Right ventricle myocardium superior (tissue), 1 donor: ENCODE measurements at places on chromosomes 3 and 15. TPM values are rescaled to one million over a fixed set of nuclear protein-coding genes. Genes with fewer than 3 reads are reported as not detected.
A peak's percentile ranks its signal among the peaks of the same experiment; 100 is the strongest.

DNA sequence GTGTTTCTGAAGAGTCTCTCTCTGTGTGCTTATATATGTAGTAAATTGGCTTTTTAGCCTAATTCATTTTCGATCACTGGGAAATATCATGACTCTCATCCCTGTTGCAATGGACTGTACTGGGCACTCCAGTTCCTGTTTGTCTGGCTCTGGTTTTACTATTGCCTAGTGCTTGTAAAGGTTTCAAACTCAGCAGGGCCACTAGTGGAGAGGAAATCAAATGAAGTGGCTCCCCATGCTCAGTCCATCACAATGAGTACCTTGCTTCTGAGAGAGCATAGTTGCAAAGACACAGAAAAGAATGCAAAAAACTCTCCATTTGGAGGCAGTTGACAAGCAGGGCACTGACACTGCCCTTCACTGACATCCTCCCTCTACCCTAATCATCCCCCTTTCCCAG, 167.8 kb downstream of the TAFA4 start:
- DNase-seq: no peak

GRCh38 chr3:191120447-191121298, 78.4 kb upstream of the OSTN start:
- no peak for DNase-seq

DNA sequence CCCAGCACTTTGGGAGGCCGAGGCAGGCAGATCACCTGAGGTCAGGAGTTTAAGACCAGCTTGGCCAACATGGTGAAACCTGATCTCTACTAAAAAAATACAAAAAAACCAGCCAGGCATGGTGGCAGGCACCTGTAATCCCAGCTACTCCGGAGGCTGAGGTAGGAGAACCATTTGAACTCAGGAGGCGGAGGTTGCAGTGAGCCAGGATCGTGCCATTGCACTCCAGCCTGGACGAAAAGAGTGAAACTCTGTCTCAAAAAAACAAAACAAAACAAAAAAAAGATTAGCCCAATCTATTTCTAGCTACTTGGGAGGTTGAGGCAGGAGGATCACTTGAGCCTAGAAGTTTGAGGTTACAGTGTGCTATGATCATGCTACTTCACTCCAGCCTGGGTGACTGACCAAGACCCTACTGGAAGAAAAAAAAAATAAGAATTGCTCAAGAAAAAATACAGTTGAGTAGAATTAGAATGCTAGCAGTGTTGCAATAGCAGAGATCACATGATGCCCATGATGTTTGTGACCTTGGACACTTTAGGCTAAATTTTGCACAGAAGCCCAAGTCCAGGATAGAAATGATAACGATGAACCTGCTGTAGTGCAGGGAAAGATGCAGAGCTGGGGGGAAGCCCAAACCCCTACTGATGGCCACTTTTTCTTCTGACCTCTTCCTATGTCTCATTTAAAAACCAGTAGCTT, 162.2 kb downstream of the LPP start:
- no peak for DNase-seq

DNA sequence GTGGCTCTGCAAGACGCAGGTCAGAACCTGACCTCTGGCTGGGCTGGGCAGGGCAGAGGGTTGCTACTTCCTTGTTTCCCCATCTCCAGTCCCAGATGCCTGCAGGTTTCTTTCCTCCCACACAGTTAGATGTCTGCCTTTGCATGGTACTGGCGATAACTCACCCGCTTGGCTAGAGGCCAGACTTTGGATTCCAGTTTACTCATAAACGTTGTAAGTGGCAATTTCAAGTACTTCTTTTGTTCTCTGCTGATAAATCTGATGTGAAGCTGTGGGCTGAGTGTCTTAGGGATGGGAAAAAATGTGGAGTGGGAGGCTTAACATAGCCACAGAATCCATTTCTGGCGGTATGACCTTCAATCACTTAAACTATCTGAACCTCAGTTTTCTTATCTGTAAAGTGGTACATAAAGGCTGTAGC, 194.2 kb downstream of the EBLN2 start:
- DNase-seq: no peak

GRCh38 chr3:10992017-10992942, at the start of gene SLC6A1:
TSS of gene SLC6A1 (plus strand) at chr3:10992748. CDS start at chr3:11017212, 24,464 bp downstream.
- DNase-seq: no peak

DNA sequence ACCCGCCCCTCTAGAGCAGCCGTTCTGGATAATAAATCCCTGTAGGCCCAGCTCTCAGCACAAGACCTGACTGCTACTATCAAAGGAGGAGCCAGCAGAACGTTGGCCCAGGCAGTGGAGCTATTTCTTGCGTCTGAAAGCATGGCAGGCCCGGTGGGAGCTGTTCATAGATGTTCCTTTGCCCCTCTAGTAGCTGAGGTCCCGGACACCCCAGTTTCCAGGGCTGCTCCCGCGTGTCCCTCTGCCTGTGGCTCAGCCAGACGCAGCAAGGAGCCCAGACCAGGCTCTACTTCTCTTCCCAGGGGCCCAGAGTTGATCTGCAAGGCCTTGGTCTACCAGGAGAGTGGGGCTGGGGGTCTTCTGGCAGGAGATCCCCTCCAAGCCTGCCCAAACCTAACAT, 76.1 kb downstream of the FAM174B start:
- no peak for DNase-seq

GRCh38 chr3:5275529-5275928, 88.0 kb downstream of the EDEM1 start:
- DNase-seq: no peak

DNA sequence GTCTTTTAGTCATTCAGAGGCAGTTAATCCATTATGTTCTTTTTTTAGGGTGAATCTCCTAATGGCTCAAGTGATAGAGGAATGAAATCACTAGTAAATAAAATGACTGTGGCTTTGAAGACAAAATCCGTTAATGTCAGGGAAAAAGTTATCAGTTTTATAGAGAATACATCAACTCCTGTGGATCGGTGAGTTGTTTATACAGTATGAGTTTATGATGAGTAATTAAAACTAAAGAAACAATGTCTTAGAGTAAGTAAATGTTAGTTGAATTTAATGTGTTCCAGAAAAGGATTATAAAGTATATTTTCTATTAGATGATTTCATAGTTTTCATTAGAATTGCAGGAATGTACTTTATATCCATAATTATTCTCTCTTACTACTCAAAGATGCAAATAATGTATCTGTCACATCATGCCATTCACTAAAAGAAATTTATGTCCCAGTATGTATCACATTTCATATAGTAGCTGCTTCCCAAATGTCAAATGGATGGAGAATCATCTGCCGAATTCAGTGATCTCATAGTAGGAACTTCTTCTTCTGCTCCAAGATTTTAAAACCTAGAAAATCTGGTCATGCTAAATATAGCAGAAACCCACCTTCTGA, 24.1 kb upstream of the NIT2 start:
- DNase-seq: no peak

GRCh38 chr3:141440942-141441341, 45.9 kb upstream of the RASA2 start:
- no peak for DNase-seq

DNA sequence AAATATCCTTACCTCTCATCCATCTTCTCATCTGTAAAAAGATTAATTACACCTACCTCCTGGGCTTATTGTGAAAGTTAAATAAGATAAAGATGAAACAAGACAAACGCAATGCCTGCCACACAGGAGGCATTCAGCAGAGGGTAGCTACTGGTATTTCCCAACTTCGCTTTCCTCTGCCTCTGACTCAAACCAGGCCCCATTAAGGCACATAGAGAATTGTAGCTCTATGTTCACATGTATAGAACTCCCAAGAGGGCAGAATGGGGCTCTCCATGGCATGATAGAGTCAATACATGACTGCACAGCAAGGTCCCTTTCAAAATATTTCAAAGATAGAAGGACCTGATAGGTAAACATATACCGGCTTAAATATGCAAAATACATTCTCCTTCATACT, 1.4 kb downstream of the LYSMD2 start:
- no peak for DNase-seq

DNA sequence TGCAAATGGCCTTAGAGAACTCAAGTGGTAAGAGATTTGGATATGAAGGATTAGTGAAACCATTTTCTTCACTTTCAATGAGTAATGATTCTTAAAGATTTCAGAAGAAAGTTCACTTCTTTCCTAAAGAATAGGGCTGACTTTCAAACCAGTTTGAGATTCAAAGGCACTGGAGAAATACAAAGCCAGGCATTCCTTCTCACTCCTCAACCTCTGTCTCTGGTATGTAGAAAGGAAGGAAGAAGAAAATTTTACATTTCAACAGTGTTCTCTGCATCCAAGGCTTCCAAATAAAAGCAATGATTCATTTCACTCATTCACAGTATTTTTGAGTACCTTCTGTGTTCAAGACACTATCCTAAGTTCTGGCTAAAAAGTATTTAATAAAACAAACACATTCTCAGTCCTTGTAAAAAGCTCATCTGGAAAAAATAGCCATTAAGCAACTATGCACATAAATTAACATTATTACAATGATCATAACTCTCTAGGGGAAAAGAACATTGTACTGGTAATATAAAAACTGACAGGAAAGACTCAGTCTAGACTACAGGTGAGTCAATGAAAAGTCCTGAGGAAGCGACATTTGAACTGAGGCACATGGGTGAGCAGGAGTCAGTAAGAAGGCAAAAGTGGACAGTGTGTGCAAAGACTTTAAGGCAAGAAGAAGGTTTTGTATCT, 79.5 kb downstream of the IMPG2 start:
- no peak for DNase-seq

DNA sequence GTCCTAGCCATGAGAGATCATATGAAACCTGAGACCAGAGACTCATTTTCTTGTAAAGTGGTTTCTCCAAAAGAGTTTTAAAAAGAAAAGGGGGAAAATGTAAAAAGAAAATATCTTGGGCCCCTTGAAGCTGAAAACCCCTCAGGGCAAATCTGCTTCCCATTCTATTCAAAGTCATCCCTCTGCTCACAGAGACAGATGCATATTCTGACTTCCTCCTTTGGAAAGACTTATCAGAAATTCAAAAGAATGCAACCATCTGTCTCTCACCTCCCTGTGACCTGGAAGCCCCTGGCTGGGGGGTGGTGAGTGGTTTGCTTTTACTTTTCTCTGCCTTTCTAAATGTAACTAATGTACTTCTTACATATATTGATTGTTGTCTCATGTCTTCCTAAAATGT, 1154.8 kb downstream of the NSUN3 start:
- no peak for DNase-seq

DNA sequence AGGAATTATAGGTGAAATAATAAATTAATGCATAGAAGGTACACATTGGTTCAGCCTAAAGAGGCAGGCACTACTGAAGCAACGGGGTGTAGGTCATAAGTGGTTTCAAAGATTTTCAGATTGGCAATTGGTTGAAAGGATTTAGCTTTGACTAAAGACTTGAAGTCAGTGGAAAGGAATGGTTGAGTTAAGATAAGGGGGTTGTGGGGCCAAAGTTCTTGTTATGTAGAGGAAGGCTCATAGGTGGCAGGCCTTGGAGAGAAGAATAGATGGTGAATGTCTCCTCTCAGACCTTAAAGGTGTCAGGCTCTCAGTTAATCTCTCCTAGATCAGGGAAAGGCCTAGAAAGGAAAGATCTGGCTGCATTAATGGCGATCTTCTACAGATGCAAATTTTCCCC, 209.8 kb downstream of the ATP10A start:
- DNase-seq: no peak

DNA sequence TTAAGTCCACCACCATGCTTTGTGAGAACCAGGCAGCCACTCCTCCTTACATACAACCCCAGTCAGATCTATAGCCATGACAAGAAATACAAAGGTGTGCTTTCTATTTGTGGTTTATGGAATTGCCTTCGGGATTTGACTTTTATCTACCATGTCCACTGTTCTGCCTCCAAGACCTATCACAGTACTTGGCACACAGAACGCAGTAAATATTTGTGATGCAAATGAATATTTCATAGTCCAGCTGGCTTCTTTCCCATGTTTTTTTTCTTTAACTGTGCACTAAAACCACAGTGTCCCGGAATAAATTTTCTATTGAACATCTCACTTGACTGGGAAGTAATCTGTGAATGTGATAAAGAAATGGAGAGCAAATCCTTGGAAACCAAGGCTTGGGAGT, 314.7 kb downstream of the RORA start:
- no peak for DNase-seq

- DNase-seq: no peak
These were observed 22.0 kb downstream of the STARD5 start for GRCh38 chr15:81301815-81302399.

GRCh38 chr3:175728566-175728965, 869.4 kb downstream of the NAALADL2 start:
- no peak for DNase-seq

DNA sequence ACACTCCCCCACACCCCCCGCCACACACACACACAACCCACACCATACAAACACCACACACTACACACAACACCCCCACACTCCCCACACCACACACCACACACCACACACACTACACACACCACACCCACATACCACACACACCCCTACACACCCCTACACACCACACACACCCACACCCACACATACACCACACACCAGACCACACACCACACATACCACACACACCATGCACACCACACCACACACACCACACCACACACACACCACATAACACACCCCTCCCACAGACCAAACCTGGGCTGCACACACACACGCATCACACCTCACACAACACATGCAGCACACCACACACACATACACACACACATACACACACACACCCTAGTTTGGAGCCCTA, 1.8 kb upstream of the RASGRF1 start:
- DNase-seq: no peak

DNA sequence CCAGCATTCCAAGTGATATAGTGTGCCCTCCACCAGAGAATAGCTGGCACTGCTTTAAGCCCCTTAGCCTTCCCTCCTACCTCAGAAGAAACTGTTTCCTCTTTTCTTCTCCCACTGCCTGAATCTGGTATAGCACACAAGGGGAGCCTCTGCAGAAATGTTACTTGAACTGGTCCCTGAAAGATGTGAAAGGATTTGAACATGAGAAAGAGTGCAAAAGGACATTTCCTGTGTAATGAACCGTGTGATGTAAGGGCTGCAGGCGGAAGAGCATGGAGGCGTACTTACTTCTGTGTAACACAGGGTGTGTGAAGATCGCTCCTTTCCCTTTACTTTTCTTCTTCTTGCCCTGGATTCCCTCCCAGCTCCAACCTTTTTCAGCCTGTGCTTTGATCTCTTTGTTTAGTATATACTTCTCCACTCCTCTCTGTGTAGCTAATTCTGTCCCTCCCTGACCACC, 8.4 kb downstream of the TMOD3 start:
- DNase-seq: no peak

GRCh38 chr3:186621894-186622650, 9.2 kb downstream of the AHSG start:
- DNase-seq: no peak

- DNase-seq: peak; percentile 64
These were observed 142.3 kb upstream of the WNT5A start for GRCh38 chr3:55629432-55629831.

The HRH1 gene
- total RNA-seq: 1.3 TPM

The CHRM5 gene
- not detected for total RNA-seq

The CAPN7 gene
- total RNA-seq: 28.1 TPM

The TP63 gene
- total RNA-seq: 0.11 TPM

The MUC13 gene
- not detected for total RNA-seq
